MG63 (cell line): ENCODE measurements at places on chromosomes 2 and 18. TPM values are rescaled to one million over a fixed set of nuclear protein-coding genes. Genes with fewer than 3 reads are reported as not detected.
A peak's percentile ranks its signal among the peaks of the same experiment; 100 is the strongest.

GRCh38 chr18:48529796-48530195 is 9.0 kb upstream of the CTIF start:
- DNase-seq: peak; percentile 54

DNA sequence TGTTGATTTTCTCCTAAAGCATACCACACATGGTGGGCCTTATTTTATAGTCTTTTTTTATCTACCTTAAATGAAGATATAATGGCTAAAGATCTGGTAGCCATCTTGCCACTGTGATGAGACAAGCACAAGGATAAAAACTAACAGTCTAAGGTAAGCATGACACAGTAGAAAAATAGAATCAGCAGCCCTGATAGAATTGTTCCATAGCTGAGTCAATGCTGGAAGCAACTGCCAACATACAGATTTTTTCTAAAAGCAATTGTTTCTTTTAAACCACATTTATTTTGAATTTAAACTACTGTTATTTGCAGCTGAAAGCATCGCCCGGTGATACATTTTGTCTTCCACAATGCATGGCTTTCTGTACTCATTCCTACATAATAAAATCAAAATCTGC is 1091.5 kb upstream of the CHAC2 start:
- no peak for DNase-seq

- DNase-seq: no peak
Observed at GRCh38 chr2:149931486-149931885, 343.9 kb upstream of the MMADHC start.

- peak; percentile 14 for DNase-seq
Observed at GRCh38 chr2:117603567-117603966, 210.9 kb upstream of the DDX18 start.

The SPATS2L gene
- 26.6 and 27.2 TPM in 2 replicates for total RNA-seq

DNA sequence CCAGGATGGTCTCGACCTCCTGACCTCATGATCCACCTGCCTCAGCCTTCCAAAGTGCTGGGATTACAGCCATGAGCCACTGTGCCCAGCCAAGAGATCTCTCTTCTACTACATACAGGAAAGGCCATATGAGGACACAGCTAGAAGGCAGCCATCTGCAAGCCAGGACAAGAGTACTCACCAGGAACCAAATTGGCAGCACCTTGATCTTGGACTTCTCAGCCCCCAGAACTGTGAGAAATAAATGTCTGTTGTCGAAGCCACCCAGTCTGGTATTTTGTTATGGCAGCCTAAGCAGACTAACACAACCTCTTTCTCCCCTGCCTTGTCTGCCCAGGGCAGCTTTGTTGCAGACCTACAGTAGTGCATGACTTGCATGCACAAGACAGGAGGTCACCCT is 211.3 kb upstream of the HAAO start:
- DNase-seq: no peak

- DNase-seq: no peak
Observed at GRCh38 chr2:1900732-1901131, 156.4 kb upstream of the PXDN start.

DNA sequence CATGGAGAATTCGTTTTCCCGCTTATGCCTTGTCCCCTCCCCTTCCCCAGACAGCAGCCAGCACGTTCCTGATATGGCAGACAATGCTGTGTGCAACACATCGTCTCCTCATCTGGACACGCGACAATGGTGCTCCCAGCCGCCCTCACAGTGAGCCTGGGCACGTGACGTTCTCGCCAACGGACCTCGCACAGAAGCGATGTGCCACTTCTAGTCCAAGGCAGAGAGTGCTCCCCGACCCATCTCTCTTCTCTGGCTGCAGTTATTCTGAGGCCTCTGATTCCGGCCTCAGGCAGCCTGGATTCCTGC is 505.4 kb downstream of the EIPR1 start:
- DNase-seq: no peak

The E2F6 gene
- total RNA-seq: 20.8 and 29.4 TPM in 2 replicates

DNA sequence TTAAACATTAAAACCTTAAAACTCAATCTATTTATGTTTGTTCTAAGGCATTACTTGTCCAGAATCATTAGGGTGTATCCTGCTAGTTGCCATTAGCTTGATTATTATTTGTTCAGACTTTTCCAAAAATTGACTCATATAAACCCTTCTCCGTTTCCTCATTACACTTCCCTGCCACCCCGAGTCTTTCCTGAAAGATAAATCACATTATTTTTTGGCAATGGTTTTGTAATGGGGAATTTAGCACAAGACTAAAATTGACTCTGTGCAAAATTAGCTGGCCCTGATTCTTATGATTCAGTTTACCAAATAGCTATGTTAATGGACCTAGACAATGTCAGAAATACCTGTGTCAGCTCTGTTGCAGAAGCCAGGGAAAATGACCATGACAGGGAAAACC is 112.2 kb upstream of the NT5C1B start:
- DNase-seq: no peak

DNA sequence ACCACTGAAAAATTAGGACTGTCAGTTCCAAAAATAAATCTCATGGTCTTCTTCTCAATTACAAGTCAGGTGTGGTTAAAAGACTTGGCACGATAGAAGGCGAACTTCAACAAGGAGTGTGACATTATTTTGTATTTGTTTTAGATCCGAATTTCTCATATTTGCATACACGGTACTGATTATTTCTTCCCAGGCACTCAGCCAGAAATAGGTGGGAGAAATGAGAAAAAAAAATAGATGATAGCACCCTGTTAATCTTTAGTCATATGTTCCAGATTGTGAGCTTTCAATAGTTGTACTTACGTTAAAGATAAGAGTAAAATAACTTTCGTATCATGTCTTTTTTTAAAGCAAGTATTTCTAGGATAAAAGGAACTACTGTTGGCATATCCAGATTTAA is 106.1 kb downstream of the DTNA start:
- DNase-seq: no peak

- DNase-seq: no peak
Observed at GRCh38 chr2:109290887-109291643, 162.1 kb downstream of the SH3RF3 start.

GRCh38 chr2:160420711-160421110 is 72.9 kb downstream of the RBMS1 start:
- DNase-seq: no peak

The MOCOS gene
- total RNA-seq: 13.4 and 16.4 TPM in 2 replicates

The UNC80 gene
- not detected in 2 replicates for total RNA-seq

DNA sequence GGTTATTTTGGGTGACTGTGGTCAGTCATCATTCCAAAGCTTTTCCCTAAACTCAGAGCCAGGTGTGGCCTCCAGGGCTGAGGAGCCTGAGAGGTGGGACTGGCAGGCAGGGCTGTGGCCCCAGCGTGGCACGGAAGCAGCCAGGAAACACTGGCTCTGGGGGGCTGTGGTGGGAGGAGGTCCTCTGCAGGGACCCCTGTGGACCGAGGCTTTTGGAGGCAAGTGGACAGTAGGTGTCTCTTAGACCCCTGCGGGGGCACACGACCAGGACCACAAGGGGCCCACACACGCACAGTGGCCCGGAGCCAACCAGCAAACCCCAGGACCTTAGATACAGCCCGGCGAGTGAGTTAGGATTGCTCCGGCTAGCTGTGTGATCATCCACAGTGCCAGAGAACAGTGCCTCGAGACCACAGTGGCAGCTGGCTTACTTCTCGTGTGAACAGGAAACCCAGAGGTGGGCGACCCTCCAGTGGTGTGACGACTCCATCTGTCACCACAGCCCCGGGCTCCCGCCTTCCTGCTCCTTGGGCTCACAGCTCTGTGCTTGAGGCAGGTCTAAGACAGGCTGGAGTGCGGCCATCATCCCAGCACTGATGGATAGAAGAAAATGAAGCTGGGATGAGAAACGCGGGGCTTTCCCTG is 1.6 kb upstream of the RTP5 start:
- no peak for DNase-seq

DNA sequence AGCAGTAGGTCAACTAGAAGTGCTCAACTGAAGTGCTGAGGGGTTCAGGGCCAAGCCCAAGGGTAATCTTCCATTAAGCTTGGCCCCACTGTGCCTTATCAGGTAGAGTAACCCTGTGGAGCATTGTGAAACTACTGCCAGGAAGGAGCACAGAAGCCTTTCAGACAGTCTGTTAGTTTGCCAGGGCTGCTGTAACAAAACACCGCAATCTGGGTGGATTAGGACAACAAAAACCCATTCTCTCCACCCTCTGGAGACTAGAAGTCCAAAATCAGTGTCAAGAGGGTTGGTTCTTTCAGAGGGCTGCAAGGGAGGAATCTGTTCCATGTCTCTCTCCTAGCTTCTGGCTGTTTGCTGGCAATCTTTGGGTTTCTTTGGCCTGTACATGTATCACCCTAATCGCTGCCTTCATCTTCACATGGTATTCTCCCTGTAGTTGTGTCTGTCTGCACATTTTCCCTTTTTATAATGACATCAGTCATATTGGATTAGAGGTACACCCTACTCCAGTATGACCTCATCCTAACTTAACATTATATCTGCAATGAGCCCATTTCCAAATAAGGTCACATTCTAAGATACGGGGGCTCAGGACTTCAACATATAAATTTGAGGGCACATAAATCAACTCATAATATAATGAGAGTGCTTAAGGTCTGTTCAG is 21.2 kb downstream of the VIT start:
- no peak for DNase-seq

- no peak for DNase-seq
Observed at GRCh38 chr2:219285373-219285735, 6.2 kb downstream of the DNAJB2 start.

DNA sequence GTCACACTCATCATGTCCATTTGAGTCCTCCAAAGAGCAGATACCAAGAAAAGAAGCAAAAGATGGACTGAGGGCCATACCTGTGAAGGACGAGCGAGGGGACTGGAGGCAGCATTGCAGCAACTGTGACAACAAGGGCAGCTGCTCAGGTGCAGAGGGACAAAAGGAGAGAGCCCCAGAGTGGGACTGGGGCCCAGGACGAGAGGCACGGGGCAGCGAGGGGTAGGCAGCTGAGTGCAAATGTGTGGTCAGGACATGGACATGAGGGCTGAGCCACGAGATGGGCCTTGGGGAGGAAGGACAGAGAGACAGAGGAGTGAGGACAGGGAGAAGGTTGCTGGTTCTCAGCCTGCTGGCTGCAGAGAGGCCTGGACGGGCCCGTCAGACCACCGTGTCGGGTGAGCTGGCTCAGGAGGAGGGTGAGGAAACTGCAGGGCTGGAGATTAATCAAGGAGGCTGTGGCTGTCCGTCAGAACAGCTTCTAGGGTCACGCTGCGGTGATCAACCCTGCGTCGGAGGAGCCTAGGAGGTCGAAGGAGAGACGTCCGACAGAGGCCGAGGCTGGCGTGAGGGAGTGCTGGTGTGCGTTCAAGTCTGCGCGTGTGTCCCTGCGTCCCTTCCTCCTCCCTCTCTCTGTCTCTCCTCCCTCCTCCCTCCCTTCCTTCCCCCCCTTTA is 206.8 kb upstream of the HDAC4 start:
- DNase-seq: no peak

- DNase-seq: peak; percentile 42
Observed at GRCh38 chr2:230713331-230714135, 891 bp downstream of the CAB39 start.

DNA sequence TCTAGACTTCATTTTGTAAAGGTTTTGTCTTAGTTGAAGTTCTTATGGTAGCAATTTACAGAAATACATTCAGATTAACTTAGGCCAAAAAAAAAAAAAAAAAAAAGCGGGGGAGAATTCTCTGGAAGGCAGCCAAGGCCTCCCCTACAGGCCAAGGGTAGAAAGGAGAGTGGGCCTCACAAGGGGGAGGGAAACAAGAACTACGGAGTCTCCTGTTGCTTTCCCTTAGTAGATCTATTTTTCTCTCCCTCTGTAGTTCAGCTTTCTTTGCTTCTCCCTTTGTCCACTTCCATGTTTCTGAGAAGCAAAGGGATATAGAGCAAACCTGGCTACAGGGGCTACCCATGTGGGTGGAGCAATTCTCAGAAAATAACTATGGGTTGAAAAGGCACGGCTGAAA is 2.4 kb upstream of the STK11IP start:
- no peak for DNase-seq

GRCh38 chr18:2924920-2925319 is 78.1 kb downstream of the EMILIN2 start:
- DNase-seq: no peak

The EVA1A gene
- 47.2 and 48.6 TPM in 2 replicates for total RNA-seq

- DNase-seq: no peak
Observed at GRCh38 chr2:72778410-72778809, 47.4 kb downstream of the EXOC6B start.

DNA sequence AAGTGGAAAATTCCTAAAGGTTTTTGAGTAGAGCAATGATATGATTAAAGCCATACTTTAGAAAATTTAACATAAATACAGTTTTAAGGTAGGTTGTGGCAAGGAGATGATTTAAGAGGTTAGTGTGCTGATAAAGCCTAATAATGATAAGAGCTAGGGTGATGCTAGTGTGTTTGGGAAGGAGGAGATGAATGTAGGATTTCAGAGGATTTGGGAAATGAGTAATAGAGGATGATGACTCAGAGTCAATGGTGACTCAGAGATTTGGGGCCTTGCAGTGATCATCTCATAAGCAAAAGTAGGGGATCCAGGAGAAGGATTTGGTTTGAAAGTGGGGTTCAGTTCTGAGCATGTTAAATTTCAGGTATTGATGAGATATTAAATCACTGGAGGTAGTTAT is 23.3 kb downstream of the STAMBP start:
- DNase-seq: no peak

The ASXL3 gene
- not detected in 2 replicates for total RNA-seq

The POTEF gene
- total RNA-seq: 0.20 and 0.49 TPM in 2 replicates

The FOXI3 gene
- total RNA-seq: not detected in 2 replicates

DNA sequence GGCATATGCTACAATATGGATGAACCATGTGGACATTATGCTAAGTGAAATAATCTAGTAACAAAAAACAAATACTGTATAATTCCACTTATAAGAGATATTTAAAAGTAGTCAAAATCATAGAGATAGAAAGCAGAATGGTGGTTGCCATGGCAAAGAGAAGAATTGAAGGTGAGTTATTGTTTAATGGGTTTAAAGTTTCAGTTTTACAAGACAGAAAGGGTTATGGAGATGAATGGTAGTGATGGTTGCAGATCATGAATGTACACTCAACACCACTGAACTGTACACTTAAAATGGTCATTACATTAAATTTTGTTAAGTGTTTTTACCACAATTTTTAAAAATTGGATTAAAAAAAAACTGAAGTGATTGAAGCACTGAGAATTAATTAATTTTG is 298.2 kb upstream of the ZC3H15 start:
- no peak for DNase-seq

DNA sequence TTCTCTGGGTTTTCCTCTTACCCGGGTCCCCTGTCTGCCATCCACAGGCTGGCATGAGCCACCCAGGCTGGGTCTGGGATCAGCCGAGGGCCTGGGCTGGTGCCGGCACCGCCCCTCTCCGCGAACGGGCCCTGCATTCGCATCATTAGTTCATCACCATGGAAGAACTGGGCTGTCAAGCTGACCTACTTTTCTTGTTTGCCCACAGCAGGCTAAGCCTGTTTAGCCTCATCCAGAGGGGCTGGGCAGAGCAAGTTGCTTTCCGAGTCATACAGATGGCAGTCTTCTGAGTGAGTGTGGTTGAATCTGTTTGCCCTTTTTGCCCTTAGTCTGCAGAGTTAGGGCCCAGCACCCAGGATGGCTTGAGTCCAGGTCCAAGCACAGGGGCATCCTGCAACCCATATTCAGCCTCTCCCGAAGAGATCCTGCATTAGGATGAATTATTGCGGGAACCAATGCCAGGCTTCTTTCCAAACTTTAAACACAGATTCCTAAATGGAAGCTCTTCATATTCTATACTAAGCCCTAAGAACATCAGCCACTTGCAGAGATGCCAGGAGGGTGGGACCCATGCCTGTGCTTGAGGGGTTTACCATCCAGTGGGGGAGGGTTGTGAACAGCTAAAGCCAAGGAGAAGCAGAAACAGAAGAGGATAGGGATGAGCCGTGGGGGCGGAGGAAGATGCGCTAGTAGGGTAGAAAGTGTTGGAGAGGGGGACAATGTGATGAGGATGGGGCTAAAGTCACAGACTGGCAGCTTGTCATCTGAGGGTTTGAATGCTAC is 68.0 kb downstream of the NPAS2 start:
- DNase-seq: no peak
